Stimulated activated CD4-positive, alpha-beta T cell treated with anti-CD3 and anti-CD28 coated beads, Interleukin-2, amount 100 ng/mL, for 24 hours (primary cell): ENCODE measurements at places on chromosomes 13 and 19.

- DNase-seq, result no peak
Observed at GRCh38 chr19:10384580-10384979, 4.2 kb upstream of the TYK2 start.

- DNase-seq, result no peak
Observed at GRCh38 chr19:4619668-4620294, 19.5 kb upstream of the TNFAIP8L1 start.

GRCh38 chr19:43906774-43907173 lies 28.3 kb downstream of the ZNF45 start:
- no peak for DNase-seq

DNA sequence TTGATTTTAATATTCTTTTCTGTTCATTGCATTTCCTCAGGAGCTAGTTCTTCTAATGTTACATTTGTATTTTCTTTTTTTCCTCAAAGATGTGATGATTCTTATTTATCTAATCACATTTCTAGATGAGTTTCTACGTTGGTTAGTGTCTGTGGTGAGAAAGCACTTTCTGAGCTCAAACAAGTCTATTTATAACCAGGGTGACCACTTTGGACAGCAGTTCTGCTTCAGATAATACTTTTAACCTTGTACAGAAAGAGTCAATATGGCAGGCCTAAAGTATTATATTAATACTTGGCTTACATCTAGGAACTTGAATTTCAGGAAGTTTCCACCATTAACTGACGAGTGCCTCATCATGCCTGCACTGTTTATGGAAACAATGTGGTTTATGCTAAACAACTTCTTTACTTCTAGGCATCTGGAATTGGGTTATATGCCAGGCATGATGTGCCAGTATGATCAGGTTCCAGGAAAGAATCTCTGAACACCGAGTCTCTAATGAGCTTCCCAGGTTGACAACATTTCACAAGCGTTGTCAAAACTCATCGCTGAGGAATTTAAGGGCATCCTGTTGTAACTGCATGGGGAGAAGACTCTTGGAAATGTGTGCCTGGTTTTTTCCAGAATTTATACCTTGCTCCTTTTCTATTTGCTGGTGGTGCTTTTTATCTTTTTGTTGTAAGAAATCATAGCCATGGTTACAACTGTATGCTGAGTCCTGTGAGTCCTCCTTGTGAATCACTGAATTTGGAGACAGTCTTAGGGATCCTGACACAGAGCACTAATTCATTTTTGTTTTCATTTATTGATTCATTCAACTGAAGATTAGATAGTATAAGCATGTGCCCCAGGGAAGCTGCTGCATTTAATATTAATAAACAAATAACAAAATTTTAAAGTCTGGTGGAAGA lies 344.4 kb upstream of the PCDH9 start:
- no peak for DNase-seq

GRCh38 chr19:45901912-45902650 lies at the start of gene MYPOP:
TSS of gene MYPOP (minus strand) at chr19:45902613. CDS start at chr19:45901773, 840 bp downstream.
- DNase-seq, result no peak

GRCh38 chr13:69556540-69557196 lies 551.0 kb upstream of the ATXN8OS start:
- no peak for DNase-seq

DNA sequence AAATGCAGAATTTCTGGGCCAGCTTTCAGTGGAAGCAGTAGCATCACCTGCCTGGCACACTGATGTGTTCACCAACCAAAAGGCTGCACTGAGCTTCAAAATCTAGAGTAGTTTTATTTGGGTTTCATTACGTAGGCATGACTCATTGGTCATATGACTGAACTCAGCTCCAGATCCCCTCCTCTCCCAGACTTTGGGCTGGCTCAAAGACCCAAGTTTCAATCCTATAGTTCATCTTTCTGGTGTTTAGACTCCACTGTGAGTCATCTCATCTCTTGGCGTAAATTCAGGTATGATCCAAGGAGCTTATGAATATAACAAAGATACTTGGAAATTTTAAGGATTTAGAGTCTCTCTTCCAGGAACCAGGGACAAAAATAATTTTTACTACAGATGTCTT lies 17.7 kb downstream of the ZMYM5 start:
- no peak for DNase-seq

DNA sequence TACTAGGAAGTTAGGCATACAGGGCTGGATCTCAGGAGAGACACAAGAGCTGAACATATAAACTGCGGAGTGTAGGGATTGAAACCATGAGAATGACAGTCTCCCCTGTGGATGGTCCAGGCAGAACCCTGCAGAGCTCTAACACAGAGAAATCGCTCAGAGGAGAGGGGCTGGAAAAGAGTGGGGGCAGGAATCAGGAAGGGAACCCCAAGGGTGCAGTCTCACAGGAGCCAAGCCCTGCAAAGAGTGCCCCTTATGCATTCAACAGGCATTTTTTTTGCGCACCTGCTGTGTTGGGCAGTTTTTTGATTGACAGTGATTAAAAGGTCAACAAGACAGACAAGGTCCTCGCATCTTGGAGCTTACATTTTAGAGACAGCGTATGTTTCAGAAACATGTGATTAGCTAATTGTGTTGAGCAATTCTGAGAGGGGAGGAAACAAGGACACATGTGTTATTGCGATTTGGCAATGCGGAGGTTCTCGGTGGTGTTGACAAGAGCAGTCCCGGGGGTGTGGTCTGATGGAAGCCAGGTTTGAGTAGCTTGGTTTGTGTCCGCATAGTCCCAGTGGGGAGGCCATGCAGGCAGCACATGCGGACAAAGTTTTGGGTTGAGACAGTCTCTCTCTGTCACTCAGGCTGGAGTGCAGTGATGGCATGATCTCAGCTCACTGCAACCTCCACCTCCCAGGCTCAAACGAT lies 182.6 kb upstream of the IRS2 start:
- no peak for DNase-seq

- no peak for DNase-seq
Observed at GRCh38 chr13:110662777-110663443, 43.0 kb downstream of the CARS2 start.

DNA sequence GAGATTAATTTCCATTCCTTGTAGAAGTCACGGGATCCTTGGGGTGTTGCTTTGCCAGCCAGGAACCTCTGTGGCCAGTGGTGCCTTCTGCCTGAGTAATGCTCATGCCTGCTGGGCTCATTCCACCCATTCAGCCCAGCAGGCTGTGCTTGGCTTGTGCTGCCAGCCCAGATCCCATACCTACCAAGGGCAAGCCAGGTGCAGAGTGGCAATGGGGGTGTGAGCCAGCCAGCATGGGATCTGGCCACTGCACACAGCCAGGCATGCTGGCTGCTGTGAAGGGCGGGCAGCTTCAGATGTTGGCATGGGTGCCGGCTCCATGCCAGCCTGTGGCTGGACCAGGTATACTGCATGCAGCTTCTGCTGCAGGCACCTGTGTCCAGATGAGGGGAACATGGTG lies 42.5 kb downstream of the WDFY2 start:
- no peak for DNase-seq

- no peak for DNase-seq
Observed at GRCh38 chr19:32227561-32228165, 117.7 kb upstream of the ZNF507 start.

GRCh38 chr13:114107686-114108081 lies 24.7 kb downstream of the RASA3 start:
- DNase-seq, result no peak

- no peak for DNase-seq
Observed at GRCh38 chr19:50447053-50447452, 14.4 kb downstream of the MYBPC2 start.

- peak; percentile 2 for DNase-seq
Observed at GRCh38 chr19:28242317-28242927, 970.5 kb downstream of the UQCRFS1 start.

GRCh38 chr13:27493981-27494380 lies 43.6 kb upstream of the MTIF3 start:
- DNase-seq, result no peak

DNA sequence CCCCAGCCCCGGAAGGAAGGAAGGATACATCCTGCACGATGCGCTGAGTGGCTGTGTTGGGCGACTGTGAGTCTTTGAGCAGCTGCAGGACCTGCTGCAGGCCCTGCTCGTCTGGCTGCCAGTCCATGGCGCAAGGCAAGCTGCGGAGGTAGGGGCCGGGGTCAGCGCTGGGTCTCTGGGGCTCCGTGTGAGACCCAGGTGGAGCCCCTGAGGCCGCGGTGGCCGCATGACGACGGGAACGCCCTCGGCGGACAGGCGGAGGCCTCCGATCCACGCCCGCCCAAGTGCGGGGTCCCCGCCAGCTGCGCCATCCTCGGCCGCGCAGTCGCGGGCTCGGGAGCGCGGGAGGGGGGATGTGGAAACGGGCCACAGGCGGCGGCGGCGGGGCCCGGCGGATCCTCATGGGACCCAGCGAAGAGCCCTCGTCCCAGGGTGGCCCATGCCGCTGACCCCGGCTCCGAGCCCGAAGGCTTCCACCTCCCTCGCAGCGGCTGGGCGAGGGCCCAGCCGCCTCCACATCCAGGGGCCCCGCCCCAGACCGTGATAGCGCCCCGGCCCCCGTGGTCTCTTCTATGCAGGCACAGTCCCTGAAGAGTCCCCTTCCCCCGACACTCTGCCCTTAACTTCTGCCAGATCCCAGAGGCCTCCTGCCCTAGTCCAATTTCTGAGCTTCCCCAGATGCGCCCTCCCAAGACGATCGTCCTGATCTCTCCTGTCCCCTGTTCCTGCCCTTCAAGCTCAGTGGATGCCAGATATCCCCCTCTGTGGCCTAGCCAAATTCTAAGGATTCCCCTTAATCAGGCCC lies 2.7 kb downstream of the TNPO2 start:
- DNase-seq, result peak; percentile 27

GRCh38 chr13:40002016-40002415 lies 346.6 kb downstream of the COG6 start:
- no peak for DNase-seq

DNA sequence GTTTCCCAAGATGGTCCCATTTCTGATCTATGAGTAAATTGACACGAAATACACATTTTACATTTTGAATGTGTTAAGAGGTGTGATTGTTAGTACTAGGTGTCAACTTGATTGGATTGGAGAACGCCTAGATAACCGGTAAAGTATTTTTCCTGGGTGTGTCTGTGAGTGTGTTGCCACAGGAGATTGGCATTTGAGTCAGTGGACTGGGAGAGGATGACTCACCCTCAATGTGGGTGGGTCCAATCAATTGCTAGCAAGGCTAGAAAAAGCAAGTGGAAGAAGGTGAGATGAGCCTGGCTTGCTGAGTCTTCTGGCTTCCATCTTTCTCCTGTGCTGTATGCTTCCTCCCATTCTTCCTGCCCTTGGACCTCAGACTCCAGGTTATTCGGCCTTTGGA lies 960.7 kb upstream of the PCDH9 start:
- DNase-seq, result no peak

GRCh38 chr19:51097166-51097738 lies 11.0 kb downstream of the CTU1 start:
- DNase-seq, result peak; percentile 81

DNA sequence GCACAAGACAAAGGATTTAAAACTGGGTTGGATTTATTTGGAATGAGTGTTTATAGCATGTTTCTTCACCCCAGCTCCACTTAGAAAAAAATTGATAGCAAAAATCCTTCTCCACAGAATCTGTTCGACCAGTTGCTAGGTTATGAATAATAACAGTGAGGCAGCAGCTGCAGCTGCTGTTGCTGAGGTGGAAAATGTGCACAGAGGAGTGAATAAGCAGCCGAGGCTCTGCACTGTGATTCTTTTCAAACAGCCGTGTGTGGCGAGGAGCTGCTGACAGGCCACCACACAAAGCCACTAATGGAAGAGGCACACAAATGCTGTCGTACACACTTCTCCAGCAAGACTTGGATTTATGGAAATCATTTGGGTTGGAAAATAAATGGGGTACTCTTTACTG lies 6.4 kb upstream of the RASL11A start:
- no peak for DNase-seq
